ENCODE measurements at places on chromosomes 12 and 14. TPM values are rescaled to one million over a fixed set of nuclear protein-coding genes. Genes with fewer than 3 reads are reported as not detected.

Gene CDKN1B
- 49.0 TPM for total RNA-seq

DNA sequence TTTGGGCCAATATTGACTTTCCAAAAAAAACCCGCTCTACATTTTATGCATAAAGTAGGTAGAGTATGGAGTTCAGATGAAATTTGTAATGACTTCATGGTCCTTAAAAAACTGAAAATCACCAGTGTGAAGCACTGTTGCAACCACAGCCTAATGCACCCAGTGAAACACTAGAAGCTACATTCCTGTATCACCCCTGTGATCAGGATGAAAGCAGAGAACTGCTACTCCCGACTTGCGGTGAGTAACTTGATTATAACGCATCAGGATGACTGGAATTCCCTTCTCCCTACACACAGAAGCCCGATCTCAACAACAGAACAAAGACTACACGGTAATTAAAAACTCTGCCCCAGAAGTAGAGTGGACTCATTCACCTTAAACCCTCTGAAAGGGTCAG, 33.8 kb downstream of the SPTB start:
- no peak for DNase-seq

DNA sequence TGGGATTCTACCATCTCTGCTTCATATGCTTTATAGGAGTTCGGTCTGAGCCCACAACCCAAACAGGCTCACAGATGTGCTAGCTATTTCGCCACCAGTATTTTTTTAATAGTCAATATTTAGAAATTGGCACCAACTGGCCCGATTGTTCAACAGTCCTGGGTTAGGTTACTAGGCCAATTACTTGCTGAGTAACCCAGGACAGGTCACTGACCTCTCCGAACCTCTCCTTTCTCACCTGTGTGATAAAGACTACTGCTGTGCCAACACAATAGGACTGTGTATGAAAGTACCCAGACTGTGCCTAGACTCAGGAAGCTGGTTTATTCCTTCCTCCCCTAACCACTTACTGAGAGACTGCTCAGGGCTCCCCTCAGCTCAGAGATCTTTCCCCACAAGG, 8.3 kb downstream of the BDKRB2 start:
- DNase-seq, result no peak

GRCh38 chr12:25977047-25977446, 18.6 kb downstream of the RASSF8 start:
- DNase-seq, result no peak

- DNase-seq, result no peak
Measured at GRCh38 chr14:36452860-36453259, 67.2 kb downstream of the NKX2-1 start.
